ENCODE measurements at places on chromosomes 1 and 21.

- DNase-seq: no peak
These were observed 83.9 kb downstream of the NID1 start for GRCh38 chr1:235980976-235981375.

- no peak for DNase-seq
These were observed 55.9 kb downstream of the PCBP3 start for GRCh38 chr21:45699251-45699942.

DNA sequence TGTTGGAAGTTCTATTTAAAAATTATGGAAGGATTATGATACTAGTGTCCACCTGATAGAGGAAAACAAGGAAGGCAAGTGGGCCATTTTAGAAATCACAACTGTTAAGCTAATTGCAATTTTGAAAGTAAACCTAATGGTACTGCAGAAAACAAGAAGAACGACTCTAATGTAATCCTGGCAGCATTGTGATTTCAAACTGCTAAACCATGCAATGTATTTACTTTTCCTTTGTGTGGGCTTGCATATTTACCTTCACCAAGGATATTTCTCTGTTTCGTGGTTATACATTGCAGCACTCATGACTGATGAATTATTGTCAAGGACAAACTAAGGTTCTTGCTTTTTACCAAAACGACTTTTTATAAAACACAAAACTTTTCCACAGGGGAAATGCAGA is 88.1 kb downstream of the TM2D1 start:
- DNase-seq: no peak

DNA sequence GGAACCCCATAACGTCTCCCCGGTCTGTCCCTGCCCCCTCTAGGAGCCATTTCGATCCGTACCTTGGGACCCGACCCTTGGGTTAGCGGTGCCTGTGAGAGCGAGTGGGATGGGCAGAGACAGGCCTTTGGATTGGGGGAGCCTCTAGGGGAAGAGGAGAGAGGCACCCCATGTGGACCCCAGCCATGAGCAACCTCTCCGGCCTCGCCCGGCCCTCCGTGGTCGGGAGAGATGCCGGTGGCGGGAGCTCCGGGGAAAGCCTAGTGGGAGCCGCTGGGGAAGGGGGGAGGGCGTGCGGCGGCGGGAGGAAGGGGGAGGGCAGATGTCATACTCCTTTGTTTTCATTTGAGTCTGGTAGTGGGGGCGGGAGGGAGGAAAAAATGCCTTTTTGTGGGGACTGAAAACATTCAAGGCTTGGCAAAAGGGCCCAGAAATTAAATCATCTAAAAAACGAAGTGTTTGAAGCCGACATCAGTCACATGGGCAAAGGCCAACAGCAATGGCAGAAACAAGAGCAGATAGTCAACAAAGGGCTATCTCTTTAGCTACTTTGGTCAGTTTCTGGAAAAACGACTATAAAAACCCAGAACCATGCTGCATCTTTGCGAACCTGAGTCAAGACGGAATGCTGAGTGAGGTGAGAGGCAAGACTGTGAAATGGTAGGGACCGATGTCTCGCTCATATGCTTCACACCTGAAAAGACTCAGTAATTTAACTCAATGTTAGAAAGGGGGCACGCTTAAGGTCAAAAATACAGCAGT is 758 bp downstream of the PTBP2 start:
- no peak for DNase-seq

DNA sequence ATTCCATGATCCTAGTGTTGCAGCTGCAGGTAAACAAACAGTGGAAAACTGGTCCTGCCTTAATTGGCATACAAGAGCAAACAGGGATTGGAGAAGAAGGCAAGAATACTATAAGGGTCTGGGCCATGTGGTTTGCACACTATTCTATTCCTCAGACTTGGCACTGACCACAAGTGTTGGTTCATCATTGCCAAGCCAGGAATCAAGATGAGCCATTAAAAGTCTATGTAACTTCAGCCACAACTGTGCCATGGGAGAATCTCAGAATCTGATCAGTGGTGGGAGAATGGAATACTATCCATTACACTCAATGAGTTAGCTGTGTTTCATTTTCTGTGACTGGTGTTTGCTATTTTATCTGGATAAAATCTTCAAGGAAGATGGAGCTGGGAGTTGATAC is 26.2 kb upstream of the FCER1A start:
- no peak for DNase-seq

DNA sequence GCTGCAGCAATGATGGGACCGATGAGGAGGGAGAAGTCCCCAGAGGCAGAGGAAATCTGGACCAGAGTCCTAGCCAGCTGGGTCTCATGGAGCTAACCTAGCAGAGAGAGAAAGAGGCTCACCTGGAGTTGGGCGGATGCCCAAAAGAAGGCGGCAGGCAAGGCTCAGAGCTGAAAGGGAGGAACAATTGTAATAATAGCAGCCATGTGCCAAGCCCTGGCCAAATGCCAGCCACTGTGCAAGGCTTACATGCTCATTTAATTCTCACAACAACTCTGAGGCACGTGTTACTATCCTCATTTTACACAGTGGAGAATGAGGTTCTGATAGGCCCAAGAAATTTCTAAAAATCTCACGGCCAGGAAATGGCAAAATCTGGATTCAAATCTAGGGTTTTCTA is 50.0 kb upstream of the ZNF648 start:
- DNase-seq: no peak

GRCh38 chr1:15427280-15427666 is 11.0 kb upstream of the CTRC start:
- no peak for DNase-seq

- DNase-seq: no peak
These were observed 18.1 kb upstream of the EPHA8 start for GRCh38 chr1:22545141-22545540.

GRCh38 chr1:150150133-150151021 is 661 bp downstream of the PLEKHO1 start:
- DNase-seq: no peak

- DNase-seq: no peak
These were observed 41.1 kb downstream of the EPHA2 start for GRCh38 chr1:16114527-16115467.

GRCh38 chr1:208852911-208853310 is 608.7 kb upstream of the PLXNA2 start:
- peak; percentile 20 for DNase-seq

DNA sequence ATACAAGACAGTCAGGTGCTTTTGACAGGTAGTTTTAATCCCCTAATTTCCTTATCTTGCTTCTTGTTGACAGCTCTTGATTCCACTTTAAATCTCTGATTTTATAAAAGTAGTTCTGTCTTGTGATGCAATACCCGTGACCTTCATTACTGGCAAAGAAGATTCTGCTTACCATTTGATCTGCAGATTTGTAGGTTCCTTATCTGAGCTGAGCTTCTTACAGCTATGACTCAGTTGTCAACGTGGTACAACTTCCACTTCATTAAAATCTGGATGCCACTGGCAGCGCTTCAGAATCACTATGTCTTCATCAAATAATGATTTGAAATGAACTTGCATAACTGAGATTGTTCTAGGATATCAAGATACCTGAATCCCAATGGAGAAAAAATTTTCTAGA is 543.6 kb upstream of the B3GALT2 start:
- no peak for DNase-seq

GRCh38 chr1:159011751-159012150 is 2.0 kb downstream of the IFI16 start:
- no peak for DNase-seq

- peak; percentile 38 for DNase-seq
These were observed 47.1 kb upstream of the OLIG2 start for GRCh38 chr21:32978331-32979270.

DNA sequence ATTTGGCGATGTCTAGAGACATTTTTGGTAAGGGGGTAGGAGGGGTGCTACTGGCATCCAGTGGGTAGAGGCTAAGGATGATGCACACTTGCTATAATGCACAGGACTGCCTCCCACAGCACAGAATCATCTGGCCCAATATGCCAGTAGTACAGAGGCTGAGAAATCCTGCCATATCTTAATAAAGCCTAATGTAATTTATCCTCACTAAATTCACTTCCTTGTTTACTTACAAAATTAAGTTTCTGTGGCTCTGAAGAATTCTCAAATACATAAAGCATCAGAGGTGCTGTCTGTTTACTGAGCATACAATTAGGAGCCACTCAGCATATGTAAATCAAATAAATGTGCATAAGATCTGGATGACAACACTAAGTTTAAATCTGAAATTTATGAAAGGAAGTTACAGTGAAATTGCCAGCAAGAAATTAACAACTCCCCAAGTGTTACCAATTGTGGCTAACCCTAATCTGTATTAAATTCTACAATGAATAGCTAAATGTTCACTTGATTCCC is 26.5 kb downstream of the NGF start:
- no peak for DNase-seq

- DNase-seq: no peak
These were observed 1.5 kb upstream of the ETS2 start for GRCh38 chr21:38804030-38804788.

DNA sequence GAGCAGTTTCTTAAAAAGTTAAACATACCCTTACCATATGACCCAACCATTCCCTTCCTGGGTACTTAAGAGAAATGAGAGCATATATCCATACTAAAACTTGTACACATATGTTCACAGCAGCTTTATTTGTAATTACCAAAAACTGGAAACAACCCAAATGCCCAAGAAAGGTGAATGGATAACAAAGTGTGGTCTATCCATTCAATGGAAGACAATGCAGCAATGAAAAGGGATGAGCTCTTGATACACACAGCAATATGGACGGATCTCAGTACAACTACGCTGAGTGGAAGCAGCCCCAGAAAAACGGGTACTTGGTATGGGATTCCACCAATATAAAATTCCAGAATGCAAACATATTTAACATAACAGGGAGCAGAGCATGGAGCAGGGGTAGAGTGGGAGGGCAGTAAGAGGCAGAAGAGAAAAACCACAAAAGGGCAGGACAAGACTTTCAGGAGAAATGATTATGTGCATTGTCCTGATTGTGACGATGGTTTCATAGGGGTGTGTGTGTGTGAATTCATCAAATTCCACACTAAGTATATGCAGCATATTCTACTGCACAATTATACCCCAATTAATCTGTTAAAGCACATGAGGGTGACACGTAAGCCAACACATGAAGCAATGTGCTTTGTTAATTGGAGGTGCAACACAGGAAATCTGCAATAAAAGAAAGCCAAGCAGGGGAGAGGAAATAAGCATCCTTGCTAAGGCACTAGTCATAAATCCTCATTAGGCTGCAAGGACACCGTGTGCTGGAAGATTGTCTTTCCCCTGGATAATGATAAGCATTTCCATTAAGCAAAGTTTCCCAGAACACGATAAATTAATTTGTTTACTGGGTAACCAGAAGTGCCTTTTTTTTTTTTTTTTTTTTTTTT is 113.1 kb upstream of the KRTAP19-8 start:
- no peak for DNase-seq

DNA sequence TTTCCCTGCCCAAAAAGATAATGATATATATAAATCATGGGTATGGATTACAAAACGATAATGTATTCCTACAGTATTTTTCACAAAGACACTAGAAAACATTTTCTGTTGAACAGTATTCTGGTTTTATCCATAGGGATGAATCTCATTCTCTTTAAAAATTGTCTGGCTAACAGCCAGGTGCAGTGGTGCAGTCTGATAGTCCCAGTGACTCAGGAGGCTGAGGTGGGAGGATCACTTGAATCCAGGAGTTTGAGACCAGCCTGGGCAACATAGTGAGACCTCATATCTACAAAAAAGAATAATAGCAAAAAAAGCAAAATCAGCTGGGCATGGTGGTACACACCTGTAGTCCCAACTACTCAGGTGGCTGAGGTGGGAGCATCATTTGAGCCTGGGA is 23.3 kb downstream of the PIP5K1A start:
- DNase-seq: no peak

DNA sequence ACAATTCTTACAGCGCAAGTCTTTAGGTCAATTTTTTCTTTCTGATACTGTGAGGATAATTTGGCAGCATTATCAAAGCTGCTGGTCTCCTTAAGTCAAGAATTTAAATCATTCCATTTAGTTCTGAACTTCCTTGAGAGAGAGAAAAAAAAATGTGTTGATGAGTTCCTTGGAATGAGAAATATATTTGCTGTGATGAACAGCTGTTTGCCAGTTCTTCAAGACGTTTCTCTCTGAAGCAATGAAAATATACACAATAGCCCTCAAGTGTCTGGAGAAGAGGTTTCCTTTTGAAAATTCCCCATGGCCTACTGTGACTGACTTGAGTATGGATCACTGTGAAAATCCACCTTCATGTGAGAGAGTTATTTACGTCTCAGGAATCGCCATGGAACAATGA is 31.0 kb upstream of the TADA1 start:
- no peak for DNase-seq

DNA sequence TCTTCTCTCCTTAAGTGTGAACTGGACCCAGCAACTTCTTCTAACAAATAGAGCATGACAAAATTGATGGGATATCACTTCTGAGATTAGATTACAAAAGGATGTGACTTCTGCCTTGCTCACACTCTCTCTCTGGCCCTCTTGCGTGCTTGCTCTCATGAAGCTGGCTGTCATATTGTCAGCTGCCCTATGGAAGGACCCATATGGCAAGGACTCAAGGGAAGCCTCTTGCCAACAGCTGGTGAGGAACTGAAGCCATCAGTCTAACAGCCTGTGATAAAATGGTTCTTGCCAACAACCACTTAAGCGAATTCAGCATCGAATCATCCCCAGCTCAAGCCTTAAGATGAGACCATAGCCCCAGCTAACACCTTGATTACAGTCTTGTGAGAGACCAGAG is 4.8 kb upstream of the TLR5 start:
- peak; percentile 53 for DNase-seq

GRCh38 chr1:94119796-94120569 is 965 bp downstream of the ABCA4 start:
- no peak for DNase-seq

- no peak for DNase-seq
These were observed 7.6 kb downstream of the CLSTN1 start for GRCh38 chr1:9816199-9816598.

DNA sequence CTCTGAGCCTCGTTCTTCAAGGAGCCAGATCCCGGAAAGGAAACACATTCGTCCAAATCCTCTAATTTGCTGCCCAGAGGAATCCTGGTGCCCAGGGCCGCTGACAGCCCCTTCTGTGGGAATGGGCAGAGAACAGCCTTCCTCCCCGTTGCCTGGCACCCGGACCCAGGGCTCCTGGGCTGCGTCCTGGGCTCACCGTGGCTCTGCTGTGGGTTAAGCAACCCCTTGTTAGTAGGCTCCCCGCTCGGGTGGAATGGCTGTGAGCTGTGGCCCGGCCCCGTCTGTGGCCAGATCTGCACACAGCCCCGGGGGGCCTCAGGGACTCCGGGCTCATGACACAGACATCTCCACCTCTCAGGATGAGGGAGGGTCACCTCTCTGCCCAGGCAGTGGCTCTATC is 122.9 kb upstream of the ARHGEF16 start:
- no peak for DNase-seq

- no peak for DNase-seq
These were observed 40.5 kb upstream of the TARBP1 start for GRCh38 chr1:234519506-234519905.

DNA sequence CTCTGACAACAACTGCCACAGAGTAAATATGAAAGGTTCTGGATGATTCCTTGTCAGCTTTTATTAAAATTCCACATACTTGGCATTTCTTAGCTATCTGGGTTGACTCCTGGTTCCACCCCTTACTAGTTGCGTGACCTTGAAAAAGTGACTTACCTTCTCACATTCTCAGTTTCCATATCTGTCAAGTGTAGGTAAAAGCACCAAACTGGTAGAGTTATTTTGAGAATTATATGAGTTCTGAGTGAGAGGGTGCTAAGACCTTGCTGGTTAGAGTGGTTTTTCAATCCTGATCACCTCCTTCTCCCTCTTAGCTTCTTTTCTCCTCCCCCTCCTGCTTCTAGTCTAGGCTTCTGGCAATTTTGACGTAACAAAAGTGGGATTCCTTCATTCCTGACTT is 83.4 kb upstream of the ABCD3 start:
- no peak for DNase-seq
